ENCODE measurements at places on chromosomes 1 and 21. TPM values are rescaled to one million over a fixed set of nuclear protein-coding genes. Genes with fewer than 3 reads are reported as not detected.
A peak's percentile ranks its signal among the peaks of the same experiment; 100 is the strongest.

PLEKHN1 gene
- polyA plus RNA-seq = 0.13 TPM

TACSTD2 gene
- 1.4 TPM for polyA plus RNA-seq

MRPS14 gene
- 21.8 TPM for polyA plus RNA-seq

RGS21 gene
- polyA plus RNA-seq = not detected

MPC2 gene
- 61.0 TPM for polyA plus RNA-seq

NTMT2 gene
- polyA plus RNA-seq = 10.6 TPM

CNIH3 gene
- polyA plus RNA-seq = 1.2 TPM

TDRD5 gene
- polyA plus RNA-seq = not detected

FCRL6 gene
- polyA plus RNA-seq = not detected

LRRC39 gene
- 213 TPM for polyA plus RNA-seq

GRCh38 chr1:11294951-11295350 is 22.0 kb downstream of the UBIAD1 start:
- no peak for DNase-seq

GRCh38 chr21:26469789-26470188 is 103.3 kb downstream of the CYYR1 start:
- DNase-seq = peak; percentile 70

DNA sequence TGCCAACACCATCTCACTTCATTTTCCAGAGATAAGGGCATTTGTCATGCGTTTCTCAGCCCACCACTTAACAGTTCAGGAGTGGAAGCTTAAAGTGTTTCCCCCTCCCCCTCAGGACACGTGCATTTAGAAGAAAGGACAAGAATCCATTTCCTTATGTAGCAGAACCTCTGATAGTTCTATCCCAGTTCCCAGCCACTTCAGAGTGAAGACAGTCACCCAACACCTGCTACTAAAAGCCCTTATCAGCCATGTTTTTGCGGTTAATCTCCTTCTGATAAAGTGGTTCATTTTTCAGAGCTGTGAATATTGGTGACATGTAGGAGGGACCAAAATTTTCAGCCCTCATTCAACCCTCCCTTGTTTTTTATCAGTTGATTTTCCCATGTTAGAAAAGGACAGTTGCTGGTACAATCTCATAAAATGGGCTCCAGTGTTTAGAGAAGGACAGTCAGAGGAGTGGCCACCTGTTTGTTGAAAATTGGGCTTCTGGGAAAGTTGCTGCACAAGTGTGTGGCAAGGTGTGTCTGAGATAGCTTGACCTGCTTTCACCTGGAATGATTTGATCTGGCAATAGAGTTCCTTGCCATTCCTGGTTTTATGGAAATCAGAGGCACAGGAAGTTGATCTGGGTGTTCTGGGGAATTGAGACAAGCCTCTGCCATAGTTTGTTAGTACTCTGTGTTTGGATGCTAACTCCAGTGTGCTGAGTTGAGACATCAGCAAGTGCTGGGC is 114.0 kb downstream of the PPP1R12B start:
- DNase-seq = no peak

DNA sequence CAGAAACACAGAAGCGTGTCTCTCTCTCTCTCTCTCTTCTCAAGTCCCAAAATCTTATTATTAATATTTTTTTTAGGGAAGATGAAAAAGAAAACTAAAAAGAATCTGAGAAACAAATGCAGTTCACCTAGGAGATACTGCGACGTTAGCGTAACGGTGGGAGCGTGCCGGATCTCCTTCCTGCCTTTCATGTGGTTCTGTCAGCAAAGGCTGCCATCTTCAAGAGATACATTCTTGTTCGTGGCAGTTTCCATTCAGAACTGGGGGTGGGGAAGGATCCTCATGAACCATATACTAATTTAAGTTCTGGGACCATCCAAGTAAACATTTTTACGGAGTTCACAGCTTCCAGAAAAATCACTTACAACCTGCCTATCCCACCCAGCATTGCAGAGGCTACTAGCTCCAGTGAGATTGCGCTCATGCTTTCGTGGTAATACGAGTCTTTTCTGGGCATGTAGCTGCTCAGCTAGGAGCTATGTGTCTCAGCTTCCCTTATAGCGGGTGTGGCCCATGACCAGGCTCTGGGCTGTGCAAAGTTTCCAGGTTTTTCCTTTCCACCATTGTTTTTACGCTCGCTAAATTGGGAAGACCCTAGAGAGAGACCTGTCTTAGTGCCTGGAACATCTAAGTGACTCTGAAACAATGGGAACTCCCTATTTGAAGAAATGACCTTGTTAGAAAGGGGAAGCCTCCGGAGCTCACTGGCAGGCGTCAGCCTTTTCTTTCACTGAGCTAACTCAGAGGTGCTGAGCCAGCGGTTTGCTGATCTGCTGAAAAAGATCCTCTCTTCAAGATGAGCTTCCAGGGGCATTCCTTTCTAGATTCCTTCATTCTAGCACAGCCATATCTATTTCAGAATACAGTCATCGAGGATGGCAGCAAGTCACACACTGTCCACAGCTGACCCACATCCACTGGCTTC is 17.3 kb downstream of the SLAMF1 start:
- DNase-seq = peak; percentile 19

GRCh38 chr21:42694751-42695696 is 41.6 kb downstream of the PDE9A start:
- DNase-seq = no peak

GRCh38 chr1:181485287-181486097 is 2.2 kb downstream of the CACNA1E start:
- no peak for DNase-seq

DNA sequence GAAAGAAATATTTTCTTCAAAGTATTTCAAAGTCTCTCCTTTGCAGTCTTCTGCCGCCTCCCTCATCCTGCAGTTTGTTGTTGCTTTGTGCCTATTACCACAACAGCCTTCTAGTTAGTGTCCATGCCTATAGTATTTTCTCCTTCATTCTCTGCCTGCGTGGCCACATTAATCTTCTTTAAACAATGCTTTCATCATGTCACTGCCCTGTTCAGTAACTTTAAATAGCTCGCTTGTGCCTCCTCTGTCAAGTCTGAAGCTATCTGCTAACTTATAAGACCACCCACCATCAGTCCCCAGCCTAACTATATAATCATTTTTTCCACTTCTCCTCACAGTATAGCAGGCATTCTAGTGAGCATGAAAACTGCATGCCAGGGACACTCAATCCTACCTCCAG is 290.3 kb downstream of the PDE4B start:
- DNase-seq = no peak

DNA sequence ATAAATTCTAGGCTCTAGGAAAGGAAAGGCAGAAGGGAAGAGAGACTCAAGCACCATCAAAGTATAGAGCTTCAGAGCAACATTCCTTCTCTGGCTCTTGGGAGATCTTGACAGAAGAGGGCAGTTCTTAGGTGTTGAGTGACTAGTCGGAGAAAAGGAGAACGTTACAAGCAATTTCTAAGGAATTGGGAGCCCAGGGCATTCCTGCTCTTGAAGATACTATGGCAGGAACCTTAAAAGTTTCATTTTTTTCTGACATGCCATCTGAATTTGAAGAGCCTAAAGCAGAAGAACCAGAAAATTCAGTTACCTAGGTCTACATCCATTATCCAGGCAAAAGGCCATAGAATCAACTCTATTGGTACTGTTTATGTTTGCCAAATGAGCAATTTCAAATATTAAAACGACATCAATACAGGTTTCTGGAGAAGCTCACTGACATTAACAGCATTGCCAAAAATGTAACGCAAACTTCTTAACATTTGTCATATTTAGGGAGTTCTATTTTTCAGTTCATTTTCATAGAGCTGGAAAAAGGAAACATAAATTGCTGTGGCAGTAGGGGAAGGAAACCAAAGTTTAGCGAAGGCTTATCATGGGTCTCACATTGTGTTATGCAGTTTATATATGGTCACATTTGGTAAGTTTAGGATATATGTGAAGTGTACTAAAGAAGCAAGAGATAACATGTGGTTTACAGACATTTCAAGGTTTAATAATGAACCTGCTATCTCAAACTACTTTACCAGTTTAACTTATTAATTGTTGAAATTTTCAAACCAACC is 210.1 kb upstream of the NRIP1 start:
- DNase-seq = no peak

- DNase-seq = no peak
Measured at GRCh38 chr1:3625151-3625907, 514 bp downstream of the TPRG1L start.

DNA sequence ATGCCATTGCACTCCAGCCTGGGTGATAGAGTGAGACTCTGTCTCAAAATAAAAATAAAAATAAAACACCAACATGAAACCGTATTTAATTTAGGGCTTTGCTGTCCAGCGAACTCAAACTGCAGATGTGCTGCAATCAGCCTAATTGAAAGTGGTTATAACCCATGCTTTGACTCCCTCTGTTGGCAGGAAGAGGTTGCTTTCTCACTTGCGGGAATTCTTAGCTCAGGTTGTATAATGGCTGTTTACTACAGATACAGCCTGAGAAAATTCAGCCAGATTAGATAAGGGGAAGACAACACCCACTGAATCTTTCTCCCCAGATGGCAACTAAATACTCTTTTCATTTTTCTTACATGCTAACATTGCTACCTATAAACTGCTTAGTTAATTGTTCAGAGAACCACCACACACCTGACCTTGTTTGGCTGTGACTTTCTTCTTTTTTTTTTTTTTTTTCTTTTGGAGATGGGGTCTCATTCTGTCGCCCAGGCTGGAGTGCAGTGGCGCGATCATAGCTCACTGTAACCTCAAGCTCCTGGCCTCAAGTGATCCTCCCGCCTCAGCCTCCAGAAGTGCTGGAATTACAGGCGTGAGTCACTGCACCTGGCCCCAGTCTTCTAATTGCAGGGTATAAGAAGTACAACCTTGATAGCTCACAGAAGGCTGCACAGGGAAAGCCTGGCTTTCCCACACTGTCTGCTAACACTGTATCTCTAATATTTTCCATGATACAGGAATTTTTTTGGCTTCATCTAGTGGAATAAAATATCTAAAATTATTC is 34.6 kb downstream of the DNTTIP2 start:
- DNase-seq = peak; percentile 67

- DNase-seq = no peak
Measured at GRCh38 chr1:18643154-18644012, 12.7 kb downstream of the PAX7 start.

- DNase-seq = no peak
Measured at GRCh38 chr1:237789619-237790018, 101.1 kb downstream of the ZP4 start.

DNA sequence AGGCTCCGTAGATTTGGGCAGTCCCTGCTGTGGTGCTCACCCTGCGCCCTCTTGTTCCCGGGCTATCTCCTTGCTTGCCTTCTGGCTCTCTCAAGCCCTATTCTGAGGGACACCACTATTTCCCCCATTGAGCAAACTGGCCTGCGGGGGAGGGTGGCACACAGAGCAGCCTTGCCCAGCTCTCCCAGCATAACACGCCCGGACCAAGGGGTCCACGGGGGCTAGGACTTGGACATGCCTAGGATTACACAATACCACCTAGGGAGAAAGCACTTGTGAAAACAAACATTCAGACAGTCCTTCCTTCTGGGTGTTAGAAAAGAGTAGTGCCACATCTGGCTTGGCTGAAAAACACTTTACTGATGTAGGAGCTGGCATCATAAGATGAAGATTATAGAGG is 7.4 kb downstream of the TADA1 start:
- no peak for DNase-seq

GRCh38 chr1:60114745-60115318 is 41.3 kb upstream of the C1orf87 start:
- no peak for DNase-seq

GRCh38 chr1:19704247-19705113 is 39.8 kb downstream of the HTR6 start:
- DNase-seq = peak; percentile 67

GRCh38 chr1:95168761-95169351 is 51.7 kb downstream of the TLCD4 start:
- no peak for DNase-seq

- DNase-seq = no peak
Measured at GRCh38 chr1:76106719-76107235, 32.2 kb downstream of the ST6GALNAC3 start.

- no peak for DNase-seq
Measured at GRCh38 chr1:226659136-226659535, 79.9 kb downstream of the ITPKB start.

GRCh38 chr1:33572387-33572786 is 99.9 kb downstream of the ZSCAN20 start:
- no peak for DNase-seq

DNA sequence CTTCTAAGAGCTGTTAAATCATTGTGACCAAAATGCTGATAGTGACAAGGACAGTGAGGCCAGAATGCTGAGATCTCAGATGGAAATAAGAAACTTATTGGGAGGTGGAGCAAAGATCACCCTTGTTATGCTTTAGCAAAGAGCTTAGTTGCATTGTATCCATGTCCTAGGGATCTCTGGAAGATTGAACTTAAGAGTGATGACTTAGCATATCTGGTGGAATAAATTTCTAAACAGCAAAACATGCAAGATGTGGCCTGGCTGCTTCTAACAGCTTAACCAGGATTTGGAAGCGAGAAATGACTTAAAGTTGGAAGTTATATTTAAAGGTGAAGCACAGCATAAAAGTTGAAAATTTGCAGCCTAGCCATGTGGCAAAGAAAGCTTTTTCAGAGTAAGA is 7.7 kb downstream of the NTMT2 start:
- no peak for DNase-seq

- no peak for DNase-seq
Measured at GRCh38 chr21:45088116-45088515, 13.7 kb downstream of the ADARB1 start.

DNA sequence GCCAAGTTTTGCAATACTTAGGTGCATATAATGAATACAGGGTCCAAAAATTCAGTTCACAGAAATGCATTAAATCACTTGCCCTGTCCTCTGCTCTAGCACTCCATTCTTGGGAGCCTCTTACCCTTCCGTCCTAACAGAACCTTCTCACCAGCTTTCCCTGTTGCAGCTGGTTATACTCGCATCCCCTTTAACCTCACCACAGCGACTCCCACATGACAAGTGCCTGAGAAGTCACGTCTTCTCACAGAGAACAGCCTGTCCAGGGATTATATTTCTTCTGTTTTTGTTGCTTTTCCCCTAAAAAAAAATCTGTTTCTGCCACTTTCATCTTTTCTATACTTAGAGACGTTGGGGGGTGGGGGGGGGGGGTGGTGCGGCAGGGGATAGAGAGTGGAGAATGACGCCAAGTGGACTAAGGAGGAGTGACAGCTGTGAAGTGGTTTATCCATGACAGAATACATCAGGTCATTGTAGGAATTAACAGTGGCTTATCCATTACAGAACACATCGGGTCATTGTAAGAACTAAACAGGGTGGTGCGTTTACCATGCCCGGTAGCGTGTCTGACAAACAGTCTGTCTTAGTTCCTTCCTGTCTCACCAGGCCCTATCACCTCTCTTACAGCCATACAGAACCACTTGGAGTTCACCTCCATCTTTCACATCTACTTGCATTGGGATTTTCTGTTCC is 117.6 kb downstream of the UBE2U start:
- no peak for DNase-seq

- no peak for DNase-seq
Measured at GRCh38 chr1:60731321-60731720, 351.0 kb upstream of the NFIA start.

DNA sequence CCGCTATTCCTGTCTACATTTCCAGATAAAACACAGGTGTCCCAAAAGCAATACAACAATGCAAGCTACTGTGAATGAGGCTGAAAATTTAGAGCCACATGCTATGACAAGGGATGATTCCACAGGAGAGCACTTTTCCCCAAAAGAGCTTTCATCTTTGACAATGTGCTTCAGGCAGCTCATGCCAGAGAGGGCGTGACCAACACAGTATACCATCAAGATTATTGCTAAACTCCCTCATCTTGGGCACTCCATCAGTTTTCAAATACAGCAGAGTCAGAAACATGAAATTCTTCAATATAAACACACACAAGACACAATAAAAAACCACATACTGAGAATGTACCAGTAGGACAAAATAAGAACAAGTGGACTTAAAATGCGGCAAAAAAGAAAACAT is 6.7 kb downstream of the GON4L start:
- DNase-seq = no peak

- DNase-seq = no peak
Measured at GRCh38 chr1:20385630-20386029, 95.0 kb downstream of the VWA5B1 start.

All from hindlimb muscle (tissue), 1 donor.